Subcutaneous adipose tissue (tissue), 4 donors: ENCODE measurements at places on chromosomes 11 and 22. TPM values are rescaled to one million over a fixed set of nuclear protein-coding genes. Genes with fewer than 3 reads are reported as not detected.

LRRC75B gene
- 2.4 TPM for total RNA-seq

RSF1 gene
- total RNA-seq = 58.6 TPM

PLEKHB1 gene
- 0.88 TPM for total RNA-seq

CEND1 gene
- total RNA-seq = not detected

ACCS gene
- total RNA-seq = 39.7 TPM

PITPNB gene
- total RNA-seq = 47.8 TPM

SERPIND1 gene
- total RNA-seq = 0.22 TPM

TMEM45B gene
- total RNA-seq = not detected

CSTPP1 gene
- total RNA-seq = 5.3 TPM
